Astrocyte (in vitro differentiated cells and primary cell): ENCODE measurements at places on chromosomes 3 and 15. TPM values are rescaled to one million over a fixed set of nuclear protein-coding genes. Genes with fewer than 3 reads are reported as not detected.

PLD1 gene
- total RNA-seq: 21.5 and 24.0 TPM in 2 replicates

GOLGA8J gene
- total RNA-seq: 0.67 TPM in 1 of 2 replicates, not detected in the other

CHRFAM7A gene
- 0.64 and 1.8 TPM in 2 replicates for total RNA-seq

LIPH gene
- 6.4 and 9.0 TPM in 2 replicates for total RNA-seq

CLCN2 gene
- total RNA-seq: 7.4 and 9.0 TPM in 2 replicates

DNA sequence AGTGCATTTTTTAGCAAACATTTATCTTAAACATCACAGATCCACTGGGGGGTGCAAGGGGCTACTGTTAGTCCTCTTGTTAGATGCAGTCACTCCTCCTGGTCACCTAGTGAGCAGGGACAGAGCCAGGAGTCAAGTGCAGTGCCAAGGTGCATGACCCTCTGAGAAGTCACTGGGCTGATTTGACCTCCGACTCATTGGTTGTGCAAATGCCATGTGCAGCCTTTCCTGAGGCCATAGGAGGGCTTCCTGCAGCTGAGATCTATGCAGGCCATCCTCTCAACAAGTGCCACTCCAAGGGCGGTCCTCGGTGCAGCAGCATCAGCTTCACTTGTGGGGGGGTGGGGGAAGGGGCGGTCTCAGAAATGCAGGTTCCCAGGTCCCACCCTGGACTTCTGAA is 60.2 kb downstream of the GPD1L start:
- DNase-seq: no peak

- DNase-seq: no peak
Measured at GRCh38 chr3:119594066-119594465, 3.6 kb upstream of the PLA1A start.

- no peak for DNase-seq
Measured at GRCh38 chr15:66654739-66655375, 47.2 kb upstream of the SMAD6 start.
